ENCODE measurements at places on chromosomes 2 and 18.

- DNase-seq: no peak
These were observed 48.8 kb downstream of the INHBB start for GRCh38 chr2:120394764-120395163.

DNA sequence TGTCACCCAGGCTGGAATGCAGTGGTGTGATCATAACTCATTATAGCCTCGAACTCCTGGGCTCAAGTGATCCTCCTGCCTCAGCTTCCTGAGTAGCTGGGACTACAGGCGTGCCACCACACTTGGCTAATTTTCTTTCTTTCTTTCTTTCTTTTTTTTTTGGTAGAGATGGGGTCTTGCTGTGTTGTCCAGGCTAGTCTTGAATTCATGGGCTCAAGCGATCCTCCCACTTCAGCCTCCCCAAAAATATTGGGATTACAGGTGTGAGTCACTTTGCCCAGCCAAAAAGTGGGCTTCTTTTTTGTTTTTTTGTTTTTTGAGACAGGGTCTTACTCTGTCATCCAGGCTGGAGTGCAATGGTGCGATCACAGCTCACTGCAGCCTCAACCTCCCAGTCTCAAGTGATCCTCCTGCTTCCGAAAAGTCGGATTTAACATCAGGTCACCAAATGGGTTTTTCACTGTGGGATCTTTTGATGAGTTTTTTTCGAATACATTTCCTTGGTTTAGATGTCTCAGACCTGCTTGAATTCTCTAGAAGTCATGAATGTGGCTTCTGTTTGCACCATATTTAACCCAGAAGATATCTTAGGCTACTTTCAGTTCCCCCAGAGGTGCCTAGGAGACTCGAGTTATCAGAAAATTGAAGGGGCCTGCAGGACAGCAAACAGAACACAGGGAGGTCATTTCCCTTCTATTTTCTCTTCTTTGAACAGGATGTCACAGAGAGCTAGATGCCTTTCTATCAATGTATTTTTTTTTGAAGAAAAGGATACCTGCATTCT is 8.9 kb downstream of the RAB31 start:
- DNase-seq: no peak

GRCh38 chr2:128299628-128300027 is 19.0 kb downstream of the HS6ST1 start:
- DNase-seq: no peak

GRCh38 chr2:60906395-60906794 is 25.0 kb downstream of the REL start:
- DNase-seq: no peak

- no peak for DNase-seq
These were observed 5.3 kb downstream of the SLC4A3 start for GRCh38 chr2:219632760-219633105.

DNA sequence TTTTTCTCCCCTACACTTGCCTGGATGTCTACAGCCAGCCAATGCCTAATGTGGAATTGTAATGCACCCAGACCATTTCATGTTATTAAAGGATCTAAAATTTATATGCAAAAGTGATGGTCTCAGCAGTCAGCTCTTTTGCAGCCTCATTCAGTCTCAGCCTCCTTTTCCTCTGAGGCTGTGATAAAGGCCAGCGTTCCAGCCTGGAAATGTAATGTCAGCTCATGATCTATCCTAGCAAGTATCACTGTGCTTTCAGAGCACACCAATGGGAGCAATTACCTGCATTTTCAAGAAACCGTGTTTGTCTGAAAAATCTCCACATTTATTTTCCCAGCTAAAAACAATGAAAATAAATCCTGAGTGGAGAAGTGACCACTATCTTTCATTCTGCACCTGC is 274.6 kb downstream of the CDH20 start:
- no peak for DNase-seq

GRCh38 chr2:109376796-109377495 is 236.8 kb downstream of the SEPTIN10 start:
- DNase-seq: no peak

GRCh38 chr2:53516650-53517049 is 251.0 kb upstream of the CHAC2 start:
- DNase-seq: no peak

DNA sequence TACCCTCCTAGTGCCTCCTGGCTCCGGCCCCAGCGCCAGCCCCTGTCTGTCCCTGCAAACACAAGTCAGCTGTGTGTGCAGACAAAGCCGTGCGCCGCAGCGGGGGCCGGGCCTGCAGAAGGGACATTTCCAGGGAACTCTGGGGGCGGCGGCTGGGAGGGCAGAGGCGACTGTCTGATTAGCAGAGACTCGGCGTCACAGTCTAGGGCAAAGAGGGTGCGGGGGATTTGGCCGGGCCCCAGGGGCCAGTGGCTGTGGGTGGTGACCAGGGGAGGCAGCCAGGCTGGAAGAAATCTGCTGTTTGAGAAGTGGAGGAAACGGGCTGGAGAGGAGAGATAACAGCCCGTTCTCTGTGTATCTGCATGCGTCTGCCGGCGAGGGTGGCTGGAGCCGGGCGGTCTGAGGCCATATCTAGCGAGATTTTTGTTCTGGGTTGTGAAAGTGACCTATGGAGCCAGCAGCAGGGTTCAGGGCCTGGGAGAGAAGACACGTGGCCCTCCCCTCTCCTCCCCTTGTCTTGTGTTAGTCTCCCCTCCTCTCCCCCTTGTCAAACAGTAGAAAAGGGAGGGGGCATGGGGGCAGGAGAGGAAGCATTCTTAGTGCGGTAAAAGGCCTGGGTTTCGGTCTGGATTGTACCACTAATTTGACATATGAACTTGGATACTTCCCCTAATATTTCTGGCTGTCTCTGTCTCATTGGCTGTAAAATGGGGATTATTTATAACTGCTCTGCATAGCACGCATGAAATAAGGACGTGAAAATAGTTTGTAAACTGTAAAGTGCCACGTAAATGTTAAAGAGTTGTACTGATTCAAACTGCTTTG is 169.4 kb downstream of the SMAD7 start:
- DNase-seq: no peak

- no peak for DNase-seq
These were observed 99.5 kb downstream of the TTC32 start for GRCh38 chr2:19802086-19802841.

DNA sequence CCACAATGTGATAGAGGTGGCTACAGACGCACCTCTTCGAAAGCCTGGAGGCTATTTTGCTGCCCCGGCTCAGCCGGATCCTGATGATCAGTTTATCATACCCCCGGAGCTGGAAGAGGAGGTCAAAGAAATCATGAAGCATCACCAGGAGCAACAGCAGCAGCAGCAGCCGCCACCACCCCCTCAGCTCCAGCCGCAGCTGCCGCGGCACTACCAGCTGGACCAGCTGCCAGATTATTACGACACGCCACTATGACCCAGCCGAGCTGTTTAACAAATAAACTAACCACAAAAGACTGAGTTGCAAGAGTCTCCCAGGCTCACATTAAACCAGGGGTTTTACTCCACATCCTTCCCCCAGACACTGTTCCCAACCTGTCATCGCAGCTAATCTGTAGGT is 263.8 kb downstream of the PHLPP1 start:
- DNase-seq: no peak

- no peak for DNase-seq
These were observed 5.2 kb downstream of the TMEM18 start for GRCh38 chr2:671787-672605.

DNA sequence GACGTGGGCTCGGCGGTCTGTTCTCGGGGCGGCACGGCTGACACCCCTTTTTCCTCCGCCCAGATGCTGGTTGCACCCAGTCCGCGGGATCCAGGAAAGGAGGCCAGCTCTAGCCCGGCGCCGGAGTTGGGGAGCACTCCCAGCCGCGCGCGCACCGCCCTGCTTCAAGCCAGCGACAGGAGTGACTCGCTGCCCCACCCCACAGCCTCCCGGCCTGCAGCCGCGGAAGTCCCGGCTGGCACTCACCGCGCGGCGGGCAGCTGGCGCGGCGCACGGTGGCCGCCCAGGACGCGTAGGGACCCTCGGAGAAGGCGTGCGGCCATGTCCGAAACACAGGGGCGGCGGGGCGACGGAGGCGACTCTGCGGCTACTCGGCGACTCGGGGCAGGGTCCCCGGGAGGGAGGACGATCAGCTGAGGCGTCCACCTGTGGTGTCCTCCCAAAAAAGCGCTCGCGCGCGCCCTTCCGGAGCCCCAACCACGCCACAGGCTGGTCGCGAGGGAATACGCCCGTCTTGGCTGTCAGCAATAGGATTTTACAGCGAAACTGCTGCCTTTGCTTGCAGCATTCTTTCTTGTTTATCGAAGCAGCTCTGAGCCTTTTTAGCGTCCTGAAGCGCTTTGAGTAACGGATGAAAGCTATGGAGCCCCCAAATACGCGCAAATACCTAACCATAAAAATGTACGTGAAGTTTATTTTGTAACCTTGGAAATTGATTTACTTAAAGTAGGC is at the start of gene ACADL:
TSS of gene ACADL (minus strand) at position 507 of the 732 bp plus-strand sequence. CDS start at position 323, 184 bp downstream.
- no peak for DNase-seq

DNA sequence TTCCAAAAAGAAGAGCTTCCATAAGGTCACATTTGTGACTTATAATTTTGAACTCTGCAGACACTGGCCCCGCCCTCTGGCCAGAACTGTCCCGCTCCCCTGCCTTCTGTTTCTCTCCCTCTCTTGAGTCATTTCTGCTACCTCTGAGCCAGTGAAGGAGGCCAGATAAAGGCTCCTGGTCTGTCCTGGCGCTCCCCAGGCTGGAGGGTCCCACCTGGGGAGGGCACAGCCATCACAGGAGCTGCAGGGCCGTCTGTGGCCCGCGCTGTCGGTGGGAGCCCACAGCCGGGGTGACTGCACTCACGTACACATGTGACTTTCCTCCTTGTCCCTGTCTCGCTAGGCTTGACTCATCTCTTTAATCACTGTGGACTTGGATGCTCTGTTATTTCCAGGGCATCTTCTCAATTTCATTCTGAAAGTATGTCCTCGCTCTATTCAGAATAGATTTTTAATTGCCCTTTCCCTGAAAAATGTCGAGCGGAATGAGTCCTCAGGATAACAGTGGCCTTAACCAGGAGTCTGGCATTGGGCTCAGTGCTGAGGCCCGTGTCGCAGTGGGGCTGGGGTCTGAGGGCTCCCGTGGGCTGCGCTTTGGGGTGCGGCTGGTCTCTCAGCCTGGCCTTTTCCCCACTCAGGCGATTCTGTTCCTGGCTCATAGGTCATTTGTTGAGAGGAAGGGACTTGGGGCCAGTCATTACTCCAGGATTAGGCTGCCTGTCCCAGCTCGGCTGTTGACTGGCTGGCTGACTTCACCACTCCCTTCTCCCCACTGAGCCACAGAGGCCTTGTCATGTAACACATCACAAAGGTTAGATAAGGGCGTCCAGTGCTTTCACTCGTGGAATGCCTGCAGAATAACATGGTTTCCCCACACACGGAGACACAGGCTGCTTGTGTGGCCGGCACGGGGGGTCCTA is 34.5 kb downstream of the KLHL29 start:
- DNase-seq: no peak

- no peak for DNase-seq
These were observed 325.8 kb downstream of the DYSF start for GRCh38 chr2:71778936-71779773.

DNA sequence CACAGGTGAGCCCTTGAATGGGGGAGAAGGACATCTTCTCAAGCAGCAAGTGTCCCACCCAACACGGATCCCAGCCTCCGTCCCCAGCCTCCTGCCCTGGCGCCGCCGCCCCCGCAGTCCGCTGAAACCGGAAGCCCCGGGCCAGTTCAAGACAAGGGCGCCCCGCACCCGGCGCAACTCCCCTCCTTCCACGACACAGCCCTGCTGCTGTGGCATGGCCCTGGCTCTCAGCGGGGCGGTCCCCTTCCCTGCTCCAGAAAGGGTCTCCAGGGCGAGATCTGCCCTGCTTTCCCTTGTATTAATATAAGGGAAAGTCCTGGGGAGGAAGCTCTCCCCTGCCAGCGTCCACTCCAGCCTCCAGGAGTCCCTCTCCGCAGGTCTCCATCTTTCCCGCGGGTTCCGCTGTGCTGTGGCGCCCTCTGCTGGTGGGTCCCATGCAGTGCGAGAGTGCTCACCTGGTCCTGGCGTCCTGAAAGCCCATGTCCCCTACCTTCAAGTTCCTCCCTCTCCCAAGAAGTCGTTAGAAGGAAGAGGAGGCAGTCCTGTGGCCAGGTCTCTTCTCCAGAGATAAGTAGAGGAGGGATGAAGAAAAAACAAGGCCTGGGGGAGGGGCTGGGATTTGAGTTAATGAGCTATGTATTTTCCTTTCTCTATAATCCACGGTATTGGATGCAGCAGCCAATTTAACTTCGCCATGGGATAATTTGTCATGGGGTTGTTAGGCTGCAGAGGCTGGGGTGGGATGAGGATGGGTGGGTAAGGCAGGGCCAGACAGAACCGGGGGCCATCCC is 176.0 kb downstream of the SMAD2 start:
- no peak for DNase-seq

- no peak for DNase-seq
These were observed 61.3 kb upstream of the CSRNP3 start for GRCh38 chr2:165408186-165408585.
